ENCODE measurements at places on chromosomes 3 and 15. TPM values are rescaled to one million over a fixed set of nuclear protein-coding genes. Genes with fewer than 3 reads are reported as not detected.
A peak's percentile ranks its signal among the peaks of the same experiment; 100 is the strongest.

Gene MED12L
- not detected for total RNA-seq

Gene ZCWPW2
- 1.4 TPM for total RNA-seq

Gene POLQ
- 14.6 TPM for total RNA-seq

Gene CCR3
- total RNA-seq = not detected

Gene KIF7
- total RNA-seq = 14.1 TPM

Gene CX3CR1
- total RNA-seq = not detected

Gene LRRC28
- 29.2 TPM for total RNA-seq

DNA sequence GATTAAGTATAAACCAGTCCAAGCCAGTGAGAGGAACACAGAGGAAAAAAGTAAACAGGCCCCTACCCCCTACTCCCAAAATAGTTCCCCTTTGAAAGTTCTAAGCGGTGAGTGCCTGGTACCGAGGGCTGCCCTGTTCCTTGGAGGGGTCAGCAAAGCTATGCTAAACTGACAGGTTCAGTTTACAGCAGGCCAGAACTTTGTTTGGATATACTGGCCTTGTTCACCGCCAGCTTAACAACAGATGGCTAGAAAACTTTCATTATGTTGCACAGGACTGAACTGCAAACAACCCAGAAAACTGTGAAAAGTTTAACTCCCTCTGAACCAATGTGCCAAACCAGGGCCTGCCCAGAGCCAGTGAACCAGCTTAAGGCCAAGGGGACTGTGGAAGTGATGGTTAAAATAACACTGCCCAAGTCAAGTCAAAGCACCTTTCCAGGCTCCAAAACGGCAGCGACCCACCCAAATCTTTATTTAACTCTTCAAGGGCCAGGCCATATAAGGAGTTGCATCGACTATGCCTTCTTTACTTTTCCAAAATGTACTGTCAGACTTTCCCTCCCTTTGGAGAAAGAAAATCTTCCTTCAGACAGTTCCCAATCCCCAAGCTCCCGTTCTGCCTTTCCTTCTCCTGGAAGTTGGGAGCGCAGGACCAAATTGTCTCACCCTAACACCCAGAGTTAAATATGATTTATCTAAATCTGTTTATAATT lies 448.0 kb downstream of the FOXP1 start:
- DNase-seq = no peak

GRCh38 chr3:72810063-72810462 lies 38.2 kb downstream of the SHQ1 start:
- DNase-seq = no peak

- peak; percentile 30 for DNase-seq
These were observed 20.1 kb downstream of the RFT1 start for GRCh38 chr3:53109891-53110771.

DNA sequence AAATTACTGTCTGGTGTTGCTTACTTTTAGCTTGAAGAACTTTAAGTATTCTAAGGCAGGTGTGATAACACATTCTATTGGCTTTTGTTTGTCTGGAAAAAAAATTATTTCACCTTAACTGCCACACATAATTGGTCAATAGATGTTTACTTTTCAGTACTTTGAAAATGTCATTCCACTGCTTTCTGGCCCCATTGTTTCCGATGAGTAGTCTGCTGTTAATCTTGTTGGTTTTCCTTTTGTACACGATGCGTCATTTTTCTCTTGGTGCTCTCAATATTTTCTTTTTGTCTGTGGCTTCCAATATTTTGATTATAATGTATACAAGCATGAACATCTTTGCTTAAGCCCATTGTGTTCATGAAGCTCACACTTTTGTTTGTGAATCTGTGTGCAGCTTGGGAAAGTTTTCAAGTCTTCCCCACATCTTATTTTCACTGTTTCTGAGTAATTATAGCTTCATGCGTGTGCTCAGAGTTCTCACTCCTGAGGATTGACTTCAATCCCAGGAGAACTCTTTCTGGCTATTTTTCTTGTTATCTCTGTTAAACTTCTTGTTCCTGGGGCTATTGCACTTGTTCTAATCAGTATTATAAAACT lies 664.7 kb downstream of the IGSF11 start:
- no peak for DNase-seq

- no peak for DNase-seq
These were observed 396.9 kb upstream of the CBLB start for GRCh38 chr3:106265704-106266103.

- no peak for DNase-seq
These were observed 163.2 kb downstream of the STT3B start for GRCh38 chr3:31696009-31696297.

- DNase-seq = peak; percentile 87
These were observed 1.1 kb downstream of the HEG1 start for GRCh38 chr3:125054449-125055329.

DNA sequence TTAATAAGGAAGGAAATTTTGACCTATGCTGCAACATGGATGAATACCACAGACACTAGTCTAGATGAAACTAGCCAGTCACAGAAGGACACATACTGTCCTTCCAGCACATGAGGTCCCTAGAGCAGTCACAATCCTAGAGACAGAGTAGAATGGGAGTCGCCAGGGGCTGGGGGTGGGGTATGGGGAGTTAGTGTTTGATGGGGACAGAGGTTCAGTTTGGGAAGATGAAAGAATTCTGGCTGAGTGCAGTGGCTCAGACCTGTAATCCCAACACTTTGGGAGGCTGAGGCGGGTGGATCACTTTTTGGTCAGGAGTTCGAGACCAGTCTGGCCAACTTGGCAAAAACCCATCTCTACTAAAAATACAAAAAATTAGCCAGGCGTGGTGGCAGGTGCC lies 99.2 kb downstream of the TPRA1 start:
- no peak for DNase-seq

- no peak for DNase-seq
These were observed 464.3 kb upstream of the RGMA start for GRCh38 chr15:93553167-93553935.

DNA sequence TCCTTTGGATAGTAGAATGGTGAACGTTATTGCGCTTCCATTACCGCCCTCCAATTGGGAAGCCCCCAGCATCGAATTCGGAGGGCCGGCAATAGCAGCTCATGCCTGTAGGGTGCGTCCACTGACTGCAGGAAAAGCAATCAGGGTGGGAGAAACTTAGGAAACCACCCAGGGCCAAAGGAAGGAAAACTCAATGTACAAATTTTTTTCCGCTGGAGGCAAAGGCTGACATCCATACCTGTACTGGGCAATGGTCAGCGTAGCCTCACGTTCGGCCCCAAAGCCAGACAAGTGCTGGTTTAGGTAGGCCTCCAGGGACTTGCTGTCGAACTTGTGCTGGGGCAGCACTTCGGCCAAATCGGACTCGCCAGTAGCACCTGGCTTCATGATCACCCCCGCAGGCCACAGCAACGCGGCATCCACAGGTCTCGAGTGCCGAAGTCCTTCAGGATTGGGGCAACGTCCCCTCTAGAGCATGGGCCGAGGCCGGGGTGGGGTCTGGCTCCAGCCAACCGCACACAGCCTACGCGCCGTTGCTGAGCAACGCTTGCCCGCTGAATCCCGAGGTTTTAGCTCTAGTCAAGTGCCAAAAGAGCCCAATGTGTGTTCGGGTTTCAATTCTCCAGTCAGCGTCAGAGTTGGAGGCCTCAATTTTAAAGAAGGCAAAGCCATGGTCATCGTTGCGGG lies at the start of gene ACAD11:
Gene ACAD11 (minus strand): TSS at position 445 of the 687 bp plus-strand sequence. CDS start 58 bp downstream, at position 387.
- peak; percentile 69 for DNase-seq

DNA sequence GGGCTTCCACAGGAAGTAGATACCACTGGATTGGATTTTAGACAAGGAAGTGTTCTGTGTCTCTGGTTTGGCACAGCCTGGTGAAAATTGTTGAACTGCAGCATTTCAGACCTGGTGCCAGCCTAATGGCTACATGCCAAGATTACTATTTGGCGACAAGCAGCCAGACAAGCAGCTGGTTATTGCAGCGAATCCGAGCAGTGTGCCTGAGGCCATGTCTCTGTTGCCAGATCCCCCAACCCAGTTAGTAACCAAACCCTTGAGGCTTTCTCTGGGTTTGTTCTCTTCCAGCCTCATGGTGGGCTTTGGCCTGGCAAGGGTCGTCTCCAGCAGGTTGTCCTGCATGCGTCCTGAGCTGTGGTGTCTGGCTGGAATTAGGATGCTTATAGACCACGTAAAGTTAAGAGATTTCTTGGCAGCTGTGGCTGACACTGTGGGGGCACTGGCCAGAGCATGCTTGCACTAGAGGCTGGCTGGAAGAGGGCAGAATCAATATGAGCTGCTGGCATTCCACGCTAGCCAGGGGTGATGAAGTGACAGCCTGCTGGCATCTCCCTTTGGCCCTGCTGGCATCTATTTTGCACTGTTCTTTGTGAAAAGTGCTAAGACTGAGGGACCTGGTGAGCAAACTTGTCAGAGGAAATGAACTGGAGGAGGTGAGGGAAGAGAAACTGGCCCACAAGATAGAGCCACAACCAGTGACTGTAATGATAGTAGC lies 172.6 kb downstream of the RBMS3 start:
- DNase-seq = no peak

- DNase-seq = no peak
These were observed 35.2 kb downstream of the OSTN start for GRCh38 chr3:191234216-191234615.

- no peak for DNase-seq
These were observed 128.9 kb upstream of the BHLHE40 start for GRCh38 chr3:4850211-4850927.

DNA sequence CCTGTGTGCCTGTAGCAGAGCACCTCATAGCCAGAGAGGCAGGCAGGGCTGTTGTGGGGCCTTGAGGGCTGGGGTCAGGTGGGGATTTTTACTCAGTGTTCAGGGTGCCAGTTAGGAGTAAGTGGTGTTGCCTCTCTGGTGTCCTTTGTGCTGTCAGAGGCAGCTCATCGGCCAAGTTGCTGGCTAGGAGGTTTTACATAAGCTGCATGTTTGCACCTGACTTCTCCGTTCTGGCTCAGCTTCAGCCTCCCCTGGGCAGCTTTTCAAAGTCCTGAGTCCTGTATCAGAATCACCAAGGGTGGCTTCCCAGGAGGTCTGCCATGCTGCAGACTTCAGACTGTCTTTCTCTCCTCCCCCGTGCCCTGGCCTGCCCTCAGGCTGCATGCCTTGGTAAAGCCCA lies 242.6 kb upstream of the TPM1 start:
- DNase-seq = no peak

DNA sequence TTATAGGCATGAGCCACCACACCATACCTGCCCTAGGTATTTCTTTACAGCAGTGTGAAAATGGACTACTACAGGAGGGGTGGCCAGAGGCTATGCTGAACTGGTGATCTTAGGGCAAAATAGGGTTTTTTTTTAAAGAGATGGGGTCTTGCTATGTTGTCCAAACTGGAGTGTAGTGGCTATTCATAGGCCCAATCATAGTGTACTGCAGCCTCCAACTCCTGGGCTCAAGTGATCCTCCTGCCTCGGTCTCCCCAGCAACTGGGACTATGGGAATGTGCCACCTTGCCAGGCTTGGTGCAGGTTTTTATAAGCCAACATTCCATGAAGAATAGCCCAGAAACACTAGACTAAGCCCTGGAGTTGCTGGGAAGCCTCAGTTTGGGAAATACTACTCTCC lies 28.6 kb upstream of the TSC22D2 start:
- no peak for DNase-seq

GRCh38 chr15:93881310-93881709 lies 350.1 kb upstream of the MCTP2 start:
- no peak for DNase-seq

GRCh38 chr3:122208579-122208978 lies 25.1 kb downstream of the CASR start:
- DNase-seq = no peak

- DNase-seq = no peak
These were observed 223.5 kb downstream of the NAALADL2 start for GRCh38 chr3:175082631-175083030.

DNA sequence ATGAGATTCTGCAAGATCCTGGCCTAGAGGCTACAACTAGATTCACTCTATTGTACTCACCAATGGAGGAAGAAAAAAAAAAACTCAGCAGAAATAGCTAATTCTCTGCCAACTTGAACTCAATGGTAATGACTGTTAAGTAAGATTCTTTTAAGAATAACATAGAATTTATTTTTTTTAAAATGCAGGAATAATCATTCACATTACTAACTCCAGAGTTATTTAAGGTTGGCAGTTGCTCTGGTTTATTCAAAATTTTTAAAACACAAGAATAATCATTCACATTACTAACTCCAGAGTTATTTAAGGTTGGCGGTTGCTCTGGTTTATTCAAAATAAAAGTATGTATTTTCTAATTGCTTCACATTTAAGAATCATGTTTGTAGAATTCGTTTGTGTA lies 1071.9 kb downstream of the IGSF11 start:
- DNase-seq = no peak

- peak; percentile 96 for DNase-seq
These were observed 203.9 kb downstream of the NEK10 start for GRCh38 chr3:27165321-27165721.

DNA sequence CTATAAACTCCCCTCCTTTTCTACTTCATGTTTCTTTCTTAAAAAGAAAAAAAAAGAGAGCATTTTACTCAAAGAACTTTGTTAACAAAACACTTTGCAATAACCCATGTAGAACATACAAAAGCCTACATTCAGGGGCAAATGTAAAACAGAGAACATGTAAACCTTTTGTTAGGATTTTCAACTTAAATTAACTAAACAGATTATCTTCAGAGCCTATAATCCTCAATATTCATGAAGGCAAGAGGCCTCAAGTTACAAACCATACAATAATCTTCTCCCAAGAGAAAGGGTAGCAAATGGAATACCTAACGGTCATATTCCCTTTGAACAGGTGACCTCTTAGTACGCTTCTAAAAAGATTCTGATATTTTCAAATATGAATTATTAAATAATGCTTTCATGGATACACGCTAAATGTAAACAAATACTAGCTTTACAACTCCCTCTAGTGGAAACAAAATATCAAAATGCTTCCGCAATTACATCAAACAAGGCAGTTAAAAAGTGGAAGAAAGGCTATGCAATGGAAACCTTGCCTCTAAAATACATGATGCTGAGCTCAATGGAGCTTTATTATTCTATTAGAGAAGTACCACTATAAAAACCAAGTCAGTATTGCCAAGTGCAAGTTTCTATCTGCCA lies 9.9 kb downstream of the CEP152 start:
- peak; percentile 50 for DNase-seq

DNA sequence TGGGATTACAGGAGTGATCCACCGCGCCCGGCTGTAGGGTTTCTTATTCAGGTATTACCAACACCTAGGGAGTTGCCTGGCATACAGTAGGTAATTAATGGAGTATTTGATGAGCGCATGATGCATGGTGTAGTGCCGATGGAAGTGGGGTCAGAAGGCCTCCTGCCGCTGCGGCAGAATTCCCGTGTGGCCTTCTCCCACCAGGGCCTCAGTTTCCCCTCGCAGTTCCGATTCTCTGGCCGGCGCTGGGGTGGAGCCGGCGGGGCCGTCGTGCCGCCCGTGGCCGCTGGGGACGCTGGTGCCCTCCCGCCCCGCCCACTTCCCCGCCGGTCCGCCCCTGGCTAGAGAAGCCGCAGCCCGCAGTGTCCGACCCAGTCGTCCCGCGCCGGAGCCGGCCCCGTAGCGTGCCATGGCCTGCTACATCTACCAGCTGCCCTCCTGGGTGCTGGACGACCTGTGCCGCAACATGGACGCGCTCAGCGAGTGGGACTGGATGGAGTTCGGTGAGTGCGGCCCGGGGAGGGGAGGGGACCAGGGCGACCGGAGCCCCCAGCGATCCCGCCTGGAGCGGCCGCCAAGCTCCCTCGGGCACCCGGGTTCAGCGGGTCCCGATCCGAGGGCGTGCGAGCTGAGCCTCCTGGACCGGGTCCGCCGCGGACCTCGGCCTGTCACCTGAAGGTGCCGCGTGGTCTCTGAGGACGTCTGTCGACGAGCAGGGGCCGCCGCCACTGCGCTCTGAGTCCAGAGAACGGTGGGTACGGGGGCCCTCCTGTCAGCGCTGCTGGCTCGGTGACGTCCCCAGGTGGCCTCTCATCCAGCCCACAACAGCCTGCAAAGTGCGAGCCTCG lies at the start of gene IRAK2:
Gene IRAK2 (plus strand): TSS at position 374 of the 848 bp plus-strand sequence. CDS start 36 bp downstream, at position 410.
- DNase-seq = peak; percentile 54
